ENCODE measurements at places on chromosomes 2 and 18.

DNA sequence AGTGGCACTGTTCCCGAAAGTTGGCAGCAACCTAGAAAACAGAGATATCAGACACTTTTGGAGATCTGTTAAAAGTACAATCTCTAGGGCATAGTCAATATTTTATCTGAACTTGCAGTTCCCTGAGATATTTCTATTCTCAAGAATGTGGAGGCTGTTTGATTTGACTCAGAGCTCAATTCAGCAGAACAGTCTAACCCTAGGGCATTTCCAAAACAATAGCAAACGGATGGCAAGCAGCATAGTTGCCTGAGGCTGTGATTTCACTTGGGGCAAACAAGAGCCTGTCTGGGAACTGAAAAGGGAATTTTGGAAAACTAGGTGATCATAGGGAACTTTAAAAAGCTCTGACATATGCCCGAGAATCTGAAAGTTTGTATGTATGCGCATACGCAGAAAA is 772.8 kb upstream of the LRRTM1 start:
- DNase-seq: no peak

GRCh38 chr2:230046491-230046890 is 22.2 kb downstream of the SLC16A14 start:
- no peak for DNase-seq

DNA sequence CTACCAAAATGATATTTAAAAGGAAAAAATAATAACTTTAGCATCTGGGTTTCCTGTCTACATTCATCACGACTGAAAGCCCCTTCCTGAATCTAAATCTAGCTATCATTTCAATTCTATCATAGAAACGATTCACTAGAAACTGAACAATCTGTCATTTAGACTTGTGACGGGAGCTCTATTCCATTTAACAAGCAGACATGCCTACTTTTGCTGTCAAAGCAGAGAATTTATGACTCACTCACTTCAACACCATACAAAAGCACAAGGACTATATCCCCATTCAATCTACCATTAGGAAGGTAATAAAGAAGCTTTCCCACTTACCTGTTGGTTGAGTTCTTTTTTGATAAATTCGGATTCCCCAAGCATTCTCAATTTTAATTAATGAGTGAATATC is 1072.3 kb downstream of the LRP1B start:
- no peak for DNase-seq

- DNase-seq: no peak
These were observed 151.6 kb upstream of the CAPN13 start for GRCh38 chr2:30958918-30959265.

DNA sequence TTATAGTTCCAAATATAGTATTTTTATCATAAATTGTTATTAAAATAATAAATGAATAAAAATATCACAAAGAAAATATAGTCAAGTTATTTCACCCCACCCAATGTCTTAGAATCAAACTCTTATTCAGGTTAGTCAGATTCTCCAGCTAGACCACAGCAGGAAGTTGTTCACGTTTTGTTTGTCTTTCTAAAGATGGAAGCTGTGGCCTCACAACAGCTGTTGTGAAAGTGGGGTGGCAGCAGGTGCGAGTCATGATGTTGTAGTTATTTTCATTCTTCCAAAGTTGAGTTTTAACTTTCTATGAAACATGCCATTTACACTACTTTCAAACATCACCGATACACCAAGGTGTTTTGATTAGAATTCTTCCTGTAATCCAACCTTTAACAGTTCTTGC is 272.9 kb downstream of the SLC8A1 start:
- no peak for DNase-seq

DNA sequence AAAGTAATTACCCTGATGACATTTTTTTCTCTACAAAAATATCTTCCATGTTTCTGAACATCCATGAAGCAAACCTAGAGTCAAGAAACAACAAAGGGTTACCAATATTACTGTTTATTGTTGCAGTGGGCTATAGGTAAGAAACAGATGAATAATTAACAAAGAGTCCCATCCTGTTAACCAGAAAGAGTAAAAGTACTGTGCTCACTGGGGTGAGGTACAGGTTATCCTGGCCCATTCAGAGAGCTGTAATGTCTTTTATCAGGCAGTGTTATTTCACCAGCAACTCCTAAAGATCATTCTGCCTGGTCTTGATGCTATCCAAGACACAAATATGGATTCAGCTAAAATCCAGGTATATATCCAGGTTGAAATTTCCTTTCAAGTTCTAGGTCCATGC is 754.9 kb downstream of the SATB2 start:
- DNase-seq: no peak

DNA sequence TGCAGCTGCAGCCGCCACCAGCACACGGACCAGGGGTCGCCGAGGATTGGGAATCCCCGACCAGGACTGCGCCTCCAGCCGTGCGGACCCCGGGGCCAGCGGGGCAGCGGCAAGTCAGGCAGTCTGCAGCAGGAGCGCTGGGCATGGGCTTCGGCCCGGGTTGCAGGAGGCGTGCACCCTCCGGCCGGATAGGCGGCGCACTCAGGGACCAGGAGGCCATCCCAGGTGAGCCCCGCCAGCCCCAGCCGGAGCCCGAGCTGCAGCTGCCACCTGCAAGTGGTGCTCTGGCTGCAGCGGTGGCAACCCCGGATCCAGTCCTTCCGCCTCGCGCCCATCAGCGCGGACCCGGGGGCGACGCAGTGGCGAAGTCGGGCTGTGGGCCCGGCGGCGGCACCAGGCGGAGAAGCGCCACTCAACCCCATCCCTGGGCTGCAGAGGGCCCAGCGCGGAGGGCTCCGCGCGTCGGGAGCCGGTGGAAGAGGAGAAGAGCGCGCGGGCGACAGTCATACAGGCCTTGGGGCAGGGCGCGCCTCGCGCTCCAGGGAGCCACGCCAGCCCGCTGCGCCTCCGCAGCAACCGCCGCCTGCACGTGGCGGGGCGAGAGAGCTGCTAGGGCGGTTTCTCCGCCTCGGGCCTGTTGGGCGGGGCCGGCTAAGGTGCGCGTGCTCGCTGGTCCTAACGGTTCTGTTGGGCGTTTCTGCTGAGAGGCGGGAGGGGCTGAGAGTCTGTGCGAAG is 73.8 kb downstream of the RPIA start:
- DNase-seq: no peak

GRCh38 chr2:48496849-48497248 is 33.1 kb upstream of the STON1 start:
- DNase-seq: no peak

- no peak for DNase-seq
These were observed 999.1 kb downstream of the TSN start for GRCh38 chr2:122754561-122754960.

DNA sequence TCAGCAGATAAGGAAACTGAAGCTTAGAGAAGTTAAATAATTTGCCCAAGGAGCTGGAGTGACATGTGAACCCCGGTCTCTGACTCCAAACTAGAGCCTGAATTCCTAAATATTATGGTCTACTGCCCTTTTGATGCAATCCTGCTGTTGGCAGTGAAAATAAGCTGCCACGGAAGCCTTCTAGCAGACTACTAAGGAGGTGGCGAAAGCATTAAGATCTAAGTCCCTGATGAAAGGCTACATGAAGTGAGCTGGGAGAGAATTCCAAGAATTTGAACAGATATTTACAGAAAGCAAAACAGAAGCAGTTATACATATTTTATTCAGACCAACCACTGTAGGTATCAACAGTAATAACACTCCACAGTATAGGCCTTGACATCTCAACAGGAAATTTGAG is 28.1 kb downstream of the TRMT61B start:
- DNase-seq: no peak

DNA sequence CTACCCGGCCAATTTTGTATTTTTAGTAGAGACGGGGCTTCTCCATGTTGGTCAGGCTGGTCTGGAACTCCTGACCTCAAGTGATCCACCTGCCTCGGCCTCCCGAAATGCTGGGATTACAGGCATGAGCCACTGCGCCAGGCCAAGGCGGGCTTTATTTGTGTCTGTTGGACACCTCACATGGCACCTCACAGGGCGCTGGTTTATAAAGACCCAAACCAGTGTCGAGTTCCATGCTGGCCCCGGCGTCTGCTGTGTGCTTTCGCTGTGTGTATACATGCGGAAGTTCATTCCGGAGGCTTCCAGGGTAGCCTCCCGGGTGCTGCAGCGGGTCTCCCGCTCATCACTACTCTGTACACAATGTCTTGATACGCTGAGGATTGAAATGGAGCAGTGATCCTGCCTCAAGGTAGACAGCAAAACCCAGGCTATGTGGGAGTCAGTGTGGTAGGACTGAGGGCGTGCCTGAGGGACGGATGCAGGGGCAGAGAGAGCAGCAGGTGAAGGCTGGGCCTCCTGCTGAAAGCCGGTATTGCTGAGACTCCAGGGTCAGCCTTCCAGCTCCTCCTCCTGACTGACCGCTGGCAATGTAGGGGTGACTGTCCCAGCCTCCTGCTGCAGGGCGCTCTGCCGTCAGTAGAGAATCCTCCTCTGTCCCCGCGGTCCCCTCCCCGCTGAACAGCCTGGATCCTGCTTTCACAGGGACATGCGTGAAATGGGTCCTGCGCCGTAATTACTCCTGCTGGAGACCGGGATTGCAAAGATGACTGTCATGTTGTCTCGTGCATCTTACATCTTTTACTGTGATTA is 22.7 kb downstream of the LDLRAD4 start:
- no peak for DNase-seq

GRCh38 chr2:168926621-168927386 is 25.7 kb downstream of the G6PC2 start:
- DNase-seq: no peak

- DNase-seq: no peak
These were observed 144.6 kb downstream of the AGPS start for GRCh38 chr2:177537213-177537612.

- DNase-seq: no peak
These were observed 139.8 kb downstream of the RNF152 start for GRCh38 chr18:61752973-61753372.

DNA sequence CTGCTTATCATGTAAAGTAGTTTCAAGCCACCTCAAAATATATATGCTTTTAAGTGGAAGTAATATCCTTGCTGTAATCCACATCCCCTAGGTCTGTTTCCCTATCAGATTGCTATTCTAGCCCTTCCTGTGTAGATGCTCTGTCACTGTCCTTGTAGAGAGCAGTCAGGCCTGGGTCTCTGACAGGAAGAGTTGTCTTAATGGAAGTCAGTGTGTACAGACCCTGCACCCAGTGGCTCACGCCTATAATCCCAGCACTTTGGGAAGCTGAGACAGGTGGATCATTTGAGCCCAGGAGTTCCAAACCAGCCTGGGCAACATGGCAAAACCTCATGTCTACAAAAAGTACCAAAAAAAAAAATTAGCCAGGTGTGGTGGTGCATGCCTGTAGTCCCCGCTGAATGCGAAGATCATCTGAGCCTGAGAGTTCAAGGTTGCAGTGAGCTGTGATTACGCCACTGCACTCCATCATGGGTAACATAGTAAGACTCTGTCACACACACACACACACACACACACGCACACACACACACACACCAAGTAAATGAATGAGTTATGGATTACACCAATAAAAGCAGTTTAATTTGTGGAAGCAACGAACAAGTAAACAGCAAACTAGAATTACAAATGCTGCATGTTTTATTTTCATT is 70.2 kb upstream of the DSC1 start:
- no peak for DNase-seq

GRCh38 chr2:64599469-64599868 is 54.2 kb downstream of the SERTAD2 start:
- no peak for DNase-seq

DNA sequence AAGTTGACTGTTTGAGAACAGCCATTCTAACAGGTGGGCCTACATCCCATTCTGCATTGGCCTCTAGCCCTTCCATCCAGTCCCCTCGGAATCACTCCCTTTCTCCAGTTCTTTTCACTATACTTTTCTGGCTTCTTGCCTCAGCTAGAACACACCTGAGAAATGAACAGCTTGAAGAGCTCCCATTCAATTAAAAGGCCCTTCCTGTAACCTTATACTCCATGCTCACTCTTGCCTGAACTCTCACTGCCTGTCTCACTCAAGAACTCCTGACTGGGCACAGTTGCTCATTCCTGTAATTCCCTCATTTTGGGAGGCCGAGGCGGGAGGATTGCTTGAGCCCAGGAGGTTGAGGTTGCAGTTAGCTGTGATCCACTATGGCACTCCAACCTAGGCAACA is 23.6 kb downstream of the CHRNA1 start:
- no peak for DNase-seq

GRCh38 chr2:187686416-187687024 is 132.3 kb upstream of the TFPI start:
- no peak for DNase-seq

GRCh38 chr2:203897544-203897943 is 30.0 kb downstream of the CTLA4 start:
- DNase-seq: no peak

GRCh38 chr2:80830891-80831290 is 526.3 kb upstream of the LRRTM1 start:
- DNase-seq: no peak

DNA sequence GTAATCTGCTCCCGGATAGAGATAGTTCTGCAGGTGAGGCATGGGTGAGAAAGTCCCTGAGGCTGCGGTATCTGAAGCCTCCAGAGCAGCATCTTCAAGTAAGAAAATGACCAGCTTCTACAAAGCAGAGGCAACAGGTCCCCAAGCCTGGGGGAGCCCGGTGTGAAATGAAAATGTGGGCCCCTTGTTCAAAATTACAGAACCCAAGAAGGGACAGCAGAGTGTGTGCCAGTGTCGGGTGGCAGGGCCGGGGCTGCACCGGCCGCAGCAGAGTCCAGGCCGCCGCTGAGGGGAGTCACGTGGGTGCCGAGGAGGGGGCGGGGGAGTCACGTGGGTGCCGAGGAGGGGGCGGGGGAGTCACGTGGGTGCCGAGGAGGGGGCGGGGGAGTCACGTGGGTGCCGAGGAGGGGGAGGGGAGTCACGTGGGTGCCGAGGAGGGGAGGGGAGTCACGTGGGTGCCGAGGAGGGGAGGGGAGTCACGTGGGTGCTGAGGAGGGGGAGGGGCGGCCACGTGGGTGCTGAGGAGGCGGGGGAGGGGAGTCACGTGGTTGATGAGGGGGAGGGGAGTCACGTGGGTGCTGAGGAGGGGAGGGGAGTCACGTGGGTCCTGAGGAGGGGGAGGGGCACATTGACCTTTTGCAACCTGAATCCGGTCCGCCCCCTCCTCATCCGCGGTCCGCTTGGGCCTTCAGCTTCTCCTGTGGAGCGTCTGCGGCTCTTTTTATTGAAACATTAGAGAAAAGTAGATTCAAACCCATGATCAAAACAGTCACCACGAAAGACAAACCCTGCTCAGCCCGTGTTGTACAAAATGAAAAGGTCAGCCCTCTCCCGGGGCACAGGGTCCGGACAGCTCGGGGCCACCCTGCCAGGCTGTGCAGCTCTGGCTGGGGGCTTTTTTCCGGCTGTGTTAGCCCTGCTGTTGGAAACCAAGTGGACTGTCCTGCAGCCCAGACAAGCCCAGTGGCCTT is 10.4 kb downstream of the COLEC11 start:
- DNase-seq: no peak

DNA sequence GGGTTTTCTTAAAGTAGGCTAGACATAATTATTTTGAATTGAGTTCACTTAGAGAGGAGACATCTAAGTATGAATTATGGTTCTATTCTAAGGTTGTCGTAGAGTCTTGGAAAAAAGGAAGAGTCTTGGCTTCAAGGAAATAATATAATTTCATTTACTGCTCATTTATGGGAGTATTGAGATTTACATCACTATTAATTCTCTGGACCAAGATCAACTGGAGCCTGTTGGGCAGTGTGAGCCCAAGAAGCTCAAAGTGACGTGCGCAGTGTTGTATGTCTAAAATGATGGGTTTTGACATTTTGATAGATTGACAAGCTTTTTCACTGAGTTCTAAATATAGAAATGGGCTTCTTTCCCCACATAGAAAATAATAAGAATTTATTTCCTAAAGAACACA is 154.7 kb downstream of the QPCT start:
- no peak for DNase-seq

- no peak for DNase-seq
These were observed 1.0 kb upstream of the ARHGEF4 start for GRCh38 chr2:130835766-130836015.

Measured in CD4-positive, alpha-beta memory T cell (primary cell).